ENCODE measurements at places on chromosomes 4 and X.

- no peak for DNase-seq
Measured at GRCh38 chr4:147760695-147761094, 28.8 kb downstream of the ARHGAP10 start.

DNA sequence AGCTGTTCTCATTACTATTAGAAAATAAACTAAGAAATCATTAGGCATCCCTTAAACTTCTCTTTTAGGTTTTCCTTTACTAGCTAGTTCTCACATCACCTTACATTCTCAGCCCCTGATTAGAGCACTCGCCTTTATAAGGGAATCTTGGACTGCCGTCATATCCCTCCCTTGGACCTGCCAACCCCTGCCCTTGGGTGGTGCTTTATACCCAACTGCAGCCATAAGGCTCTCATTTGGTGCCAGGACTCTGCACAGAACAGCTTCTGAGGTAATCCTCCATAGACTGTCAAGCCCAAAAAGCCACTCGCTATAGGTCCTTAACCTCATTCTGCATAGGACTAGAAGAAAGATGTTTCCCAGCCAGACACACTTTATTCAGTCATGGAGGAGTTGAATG is 67.5 kb downstream of the NHSL2 start:
- no peak for DNase-seq

- DNase-seq, result no peak
Measured at GRCh38 chr4:138869631-138870030, 145.9 kb upstream of the NOCT start.

DNA sequence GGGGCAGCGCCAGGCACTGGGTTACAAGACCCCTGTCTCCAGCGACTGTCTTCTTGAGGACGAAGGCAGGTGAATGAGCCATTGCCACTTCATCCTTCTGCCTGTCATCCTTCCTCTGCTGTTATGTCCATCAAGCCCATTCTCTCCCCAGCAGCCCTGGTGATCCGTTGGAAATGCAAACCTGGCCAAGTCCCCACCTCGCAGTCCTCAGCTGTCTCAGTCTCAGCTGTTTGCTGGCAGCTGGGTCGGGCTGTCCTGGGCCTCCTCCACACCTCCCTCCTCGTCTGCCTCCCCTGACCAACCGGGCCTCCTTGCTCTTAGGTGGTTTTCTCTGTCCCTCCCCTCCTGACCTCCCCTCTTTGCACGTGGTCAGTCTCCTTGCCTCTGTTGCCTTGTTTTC is 38.0 kb downstream of the PTTG2 start:
- no peak for DNase-seq

GRCh38 chr4:184157322-184157721 is 60.4 kb downstream of the ENPP6 start:
- no peak for DNase-seq

Measured in fibroblast of the conjunctiva (primary cell).